Stimulated activated CD4-positive, alpha-beta T cell treated with anti-CD3 and anti-CD28 coated beads, Interleukin-4, amount 100 ng/mL, for 24 hours (primary cell): ENCODE measurements at places on chromosomes 3 and 15.

GRCh38 chr3:30778933-30779332, 115.5 kb downstream of the GADL1 start:
- DNase-seq, result no peak

- no peak for DNase-seq
Measured at GRCh38 chr3:99702953-99703943, 64.9 kb downstream of the COL8A1 start.

DNA sequence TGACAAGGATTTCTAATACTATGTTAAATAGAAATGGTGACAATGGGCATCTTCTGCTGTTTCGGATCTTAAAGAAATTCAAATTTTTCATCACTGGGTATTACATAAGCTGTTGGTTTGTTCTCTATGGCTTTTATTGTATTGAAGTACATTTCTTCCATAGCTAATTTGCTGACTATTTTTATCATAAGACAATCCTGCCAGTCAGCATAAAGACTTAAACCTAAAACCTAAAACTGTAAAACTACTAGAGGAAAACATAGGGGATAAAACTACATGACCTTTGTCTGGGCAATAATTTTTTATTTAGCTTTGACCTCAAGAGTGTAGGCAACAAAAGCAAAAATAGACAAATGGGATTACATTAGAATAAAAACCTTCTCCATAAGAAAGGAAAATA, 1017.4 kb downstream of the SI start:
- no peak for DNase-seq

DNA sequence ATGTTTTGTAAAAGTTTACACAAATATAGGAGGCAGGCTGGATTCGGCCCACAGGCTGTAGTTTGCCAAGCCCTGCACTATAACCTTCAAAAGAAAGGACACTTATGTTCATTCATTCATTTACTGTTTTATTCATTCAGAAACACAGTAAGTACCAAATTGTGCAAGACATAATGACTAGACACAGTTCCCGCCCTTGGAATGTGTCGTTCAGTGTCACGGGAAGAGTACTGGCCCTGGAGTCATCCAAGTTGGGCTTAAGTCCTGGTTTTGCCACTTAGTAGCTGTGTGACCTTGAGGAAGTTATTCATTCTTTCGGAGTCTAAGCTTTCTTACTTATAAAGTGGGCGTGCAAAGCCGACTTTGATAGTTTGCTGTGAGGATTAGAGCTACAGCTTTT, 22.0 kb downstream of the COLQ start:
- DNase-seq, result no peak

DNA sequence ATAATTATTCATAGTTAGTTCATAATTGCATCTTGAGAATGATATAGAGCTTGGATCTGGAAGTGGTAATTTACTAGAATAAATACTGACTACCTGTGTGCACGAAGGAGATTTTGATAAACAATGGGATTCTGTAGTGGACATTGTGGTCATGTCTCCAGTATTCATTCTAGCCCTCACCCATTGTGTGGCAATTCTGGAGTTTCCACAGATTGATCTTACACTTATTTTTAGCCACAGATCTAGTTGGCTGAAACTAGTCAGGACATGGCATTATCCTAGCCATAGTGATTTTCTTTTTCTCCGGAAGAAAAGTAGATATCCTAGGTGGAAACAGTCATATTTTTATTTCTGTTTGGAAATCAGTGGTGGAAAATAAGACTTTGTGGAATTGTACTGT, 833.1 kb downstream of the NAALADL2 start:
- no peak for DNase-seq

DNA sequence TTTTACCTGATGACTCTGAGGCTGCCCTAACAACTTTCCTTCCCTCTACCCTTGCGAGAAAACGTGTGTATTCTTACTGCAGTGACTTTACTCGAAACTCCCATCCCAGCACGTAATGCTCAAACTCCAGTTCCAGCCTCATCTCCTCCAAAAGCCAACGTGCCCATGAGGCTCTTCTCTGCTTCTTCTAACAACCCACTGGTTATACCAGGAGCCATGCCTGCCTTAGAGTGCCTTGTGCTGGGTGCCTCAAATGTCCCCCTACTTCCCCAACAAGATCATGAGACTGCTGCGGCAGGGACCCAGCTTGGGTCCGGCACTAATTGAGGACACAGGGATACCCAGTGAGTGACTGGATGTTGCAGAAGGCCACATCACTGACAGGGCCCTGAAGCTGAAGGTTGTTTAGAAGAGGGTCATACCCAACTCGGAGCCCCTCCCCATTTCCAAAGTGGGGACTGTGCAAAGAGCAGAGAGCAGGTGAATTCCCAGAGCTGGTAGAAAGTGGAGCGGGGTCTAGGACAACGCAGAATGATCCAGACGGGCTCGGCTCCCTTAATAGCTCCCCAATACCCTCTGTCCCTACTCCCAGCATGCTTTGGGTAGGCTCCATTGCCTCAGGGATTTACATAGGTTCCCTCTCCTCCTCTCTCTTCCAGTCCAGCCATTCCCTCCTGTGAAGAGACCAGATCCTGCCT, 71.4 kb downstream of the BDH1 start:
- no peak for DNase-seq

DNA sequence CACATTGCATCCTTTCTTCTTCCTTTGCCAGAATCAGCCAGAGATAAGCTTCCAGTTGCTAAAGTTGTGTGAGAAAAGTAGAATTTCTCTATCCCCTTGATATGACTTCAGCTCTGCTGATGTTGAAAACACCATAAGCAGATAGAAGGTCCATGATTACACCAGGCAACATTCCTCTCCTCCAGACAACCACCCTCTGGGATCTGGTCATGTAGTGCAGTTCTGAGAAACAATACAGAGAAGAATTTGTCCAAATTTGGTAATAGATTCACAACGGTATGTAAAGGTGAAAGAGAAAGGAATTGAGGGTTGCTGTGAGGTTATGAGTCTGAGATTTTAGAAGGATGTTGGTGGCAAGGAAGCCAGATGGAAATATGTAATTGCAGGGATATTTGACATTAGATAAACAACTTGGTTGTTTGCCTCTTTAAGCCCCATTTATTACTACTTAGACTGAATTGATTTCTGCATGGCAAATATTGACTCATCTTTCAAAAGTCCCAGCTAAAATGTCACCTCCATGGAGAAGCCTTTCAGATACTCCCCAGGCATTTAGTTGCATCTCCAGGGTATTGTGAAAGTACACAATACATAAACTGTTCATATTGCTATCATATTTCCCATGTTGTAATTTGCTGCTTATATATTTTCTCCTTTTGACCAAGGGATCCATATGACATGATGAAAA, 134.9 kb downstream of the GAP43 start:
- no peak for DNase-seq

DNA sequence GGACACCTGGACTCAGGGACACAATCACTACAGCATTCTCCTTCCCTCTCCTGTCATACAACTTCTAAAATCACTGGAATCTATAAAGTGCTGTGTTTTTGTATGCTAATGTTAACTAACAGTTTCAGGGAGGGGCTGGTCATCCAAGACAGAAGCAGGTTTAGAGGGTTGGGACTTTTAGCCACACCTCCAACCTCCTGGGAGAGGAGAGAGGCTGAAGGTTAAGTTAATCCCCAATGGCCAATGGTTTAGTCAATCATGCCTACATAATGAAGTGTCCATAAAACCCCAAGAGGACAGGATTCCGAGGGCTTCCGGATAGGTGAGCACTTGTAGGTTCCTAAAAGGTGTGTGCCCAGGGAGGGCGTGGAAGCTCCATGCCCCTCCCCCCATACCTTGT, 219.3 kb upstream of the CTNNB1 start:
- DNase-seq, result no peak

GRCh38 chr3:21462141-21462540, 288.9 kb downstream of the ZNF385D start:
- no peak for DNase-seq

DNA sequence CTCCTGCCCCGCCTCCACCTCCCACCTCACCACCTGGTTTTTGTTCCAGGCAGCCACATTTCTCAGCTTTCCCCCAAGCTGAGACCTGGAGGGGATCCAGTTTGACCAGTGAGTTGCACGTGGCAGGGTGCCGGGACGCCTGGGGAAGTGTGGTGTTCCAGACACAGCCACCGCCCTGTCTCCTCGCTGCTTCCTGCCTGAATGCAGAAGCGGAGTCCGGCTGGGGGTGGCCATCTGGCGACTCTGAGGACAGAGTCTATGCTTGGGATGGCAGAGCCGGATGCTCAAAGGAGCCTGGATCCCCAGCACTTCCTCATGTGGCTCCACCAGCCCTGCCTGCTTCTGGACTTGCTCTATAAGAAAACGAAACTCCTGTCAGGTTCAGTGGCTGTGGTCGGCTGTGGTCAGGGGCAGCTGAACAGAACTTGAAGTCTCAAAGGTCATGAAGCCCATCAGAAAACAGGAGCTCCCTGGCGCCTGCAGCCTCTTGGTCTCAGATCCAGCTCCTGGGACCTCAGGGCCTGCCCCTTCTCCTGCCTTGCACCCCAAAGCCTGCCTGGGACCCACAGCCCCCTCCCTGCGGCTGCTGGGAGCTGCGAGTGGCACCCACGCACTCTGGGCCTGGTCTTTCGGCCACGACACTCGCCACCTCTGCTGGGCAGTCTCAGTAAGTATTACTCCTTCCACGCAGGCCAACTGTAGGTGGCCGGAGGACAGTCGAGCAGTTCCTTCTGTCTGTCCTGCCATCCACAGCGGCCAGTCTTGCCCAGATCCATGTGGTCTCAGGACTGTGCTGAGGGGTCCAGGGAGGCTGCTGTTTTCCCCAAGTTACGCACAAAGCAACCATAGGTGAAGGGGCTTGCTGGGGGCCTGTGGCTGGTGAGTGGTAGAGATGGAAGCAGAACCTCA, 112.8 kb upstream of the MEF2A start:
- DNase-seq, result no peak

- DNase-seq, result no peak
Measured at GRCh38 chr3:54818486-54818885, 109.4 kb downstream of the LRTM1 start.

- DNase-seq, result no peak
Measured at GRCh38 chr3:2656806-2657777, 453.1 kb downstream of the IL5RA start.

GRCh38 chr15:79028411-79028964, 62.1 kb downstream of the RASGRF1 start:
- peak; percentile 9 for DNase-seq

DNA sequence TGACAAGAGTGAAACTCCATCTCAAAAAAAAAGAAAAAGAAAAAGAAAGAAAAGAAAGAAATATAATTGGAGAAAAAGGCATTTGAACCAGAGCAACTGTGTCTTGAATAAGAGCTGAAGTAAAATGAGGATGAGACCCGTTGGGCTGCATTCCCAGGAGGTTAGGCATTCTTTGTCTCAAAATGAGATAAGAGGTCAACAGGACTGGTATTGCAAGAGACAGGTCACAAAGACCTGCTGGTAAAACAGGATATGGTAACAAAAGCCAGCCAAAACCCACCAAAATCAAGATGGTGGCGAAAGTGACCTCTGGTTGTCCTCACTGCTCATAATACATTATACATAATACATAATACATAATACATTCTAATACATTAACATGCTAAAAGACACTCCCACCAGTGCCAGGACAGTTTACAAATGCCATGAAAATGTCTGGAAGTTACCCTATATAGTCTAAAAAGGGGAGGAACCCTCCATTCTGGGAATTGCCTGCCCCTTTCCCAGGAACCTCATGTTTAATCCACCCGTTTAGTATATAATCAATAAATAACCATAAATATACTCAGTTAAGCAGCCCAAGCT, 8.6 kb upstream of the TIPIN start:
- no peak for DNase-seq

DNA sequence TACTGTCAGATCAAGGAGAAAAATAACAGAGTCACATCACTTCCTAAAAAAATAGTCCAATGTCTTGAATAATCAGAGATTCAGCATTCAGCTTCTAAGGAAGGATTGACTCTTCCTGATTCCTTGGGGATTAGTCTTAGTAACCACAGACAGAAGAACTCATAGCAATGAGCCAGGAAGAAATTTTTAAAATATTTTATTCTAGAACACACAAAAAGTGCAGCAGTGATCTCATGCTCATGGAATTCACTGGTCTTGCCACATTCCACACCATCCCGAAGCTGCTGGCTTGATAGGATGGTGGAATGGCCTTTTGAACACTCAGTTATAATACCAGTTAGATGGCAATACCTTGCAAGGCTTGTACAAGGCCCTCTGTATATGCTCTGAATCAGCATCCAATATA, 43.0 kb upstream of the ABI3BP start:
- no peak for DNase-seq

- DNase-seq, result no peak
Measured at GRCh38 chr3:139358841-139359562, 15.2 kb downstream of the MRPS22 start.

GRCh38 chr15:82942691-82943090, 9.8 kb downstream of the HOMER2 start:
- DNase-seq, result no peak

DNA sequence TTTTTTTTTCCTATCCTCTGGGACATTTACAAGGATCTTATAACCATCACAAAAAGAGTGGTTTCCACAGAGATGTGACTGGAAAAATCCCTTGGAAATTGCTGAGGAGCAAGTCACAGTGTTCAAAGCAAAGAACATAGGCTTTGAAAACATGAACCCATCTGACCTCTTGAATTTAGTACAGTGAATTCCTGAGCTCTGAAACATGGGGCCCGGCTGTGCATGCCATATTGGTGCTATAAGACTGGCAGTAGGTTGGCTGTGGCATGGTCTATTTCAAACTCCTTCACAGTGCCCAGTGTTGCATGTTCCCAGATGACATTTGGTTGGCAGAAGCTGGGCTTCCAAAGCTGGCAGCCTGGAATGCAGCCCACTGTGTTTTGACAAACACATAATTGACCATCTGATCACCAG, 202.2 kb downstream of the TIGIT start:
- DNase-seq, result no peak

GRCh38 chr15:78104119-78104479, 11.7 kb downstream of the SH2D7 start:
- DNase-seq, result no peak

DNA sequence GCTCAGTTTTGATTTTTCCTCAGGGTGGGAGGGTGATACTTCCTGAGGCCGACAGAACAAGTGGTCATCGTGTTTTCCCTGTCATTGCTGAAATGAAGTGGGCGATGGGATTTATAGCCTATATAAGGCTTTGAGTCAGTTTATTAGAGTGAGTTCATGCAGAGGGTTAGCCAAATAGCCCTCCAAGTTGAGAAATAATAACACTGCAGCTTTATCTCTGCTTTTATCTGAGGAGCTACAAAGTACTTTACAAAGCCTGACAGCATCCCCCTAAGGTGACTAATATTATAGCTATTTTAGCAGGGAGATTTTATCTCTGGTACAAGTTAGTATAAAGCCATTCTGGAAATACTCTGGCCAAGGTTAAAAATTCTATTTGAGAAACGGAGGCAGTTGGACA, 389.6 kb downstream of the MFSD1 start:
- DNase-seq, result no peak
